NCI-H774 (cell line): ENCODE measurements at places on chromosomes 6 and 20.

- DNase-seq: no peak
Observed at GRCh38 chr6:38319256-38320212, 320.2 kb downstream of the BTBD9 start.

GRCh38 chr6:14966906-14967711 is 278.8 kb upstream of the JARID2 start:
- DNase-seq: no peak

- DNase-seq: no peak
Observed at GRCh38 chr6:81534934-81535465, 217.5 kb downstream of the TENT5A start.

- DNase-seq: no peak
Observed at GRCh38 chr6:146153040-146153758, 124.3 kb downstream of the GRM1 start.

DNA sequence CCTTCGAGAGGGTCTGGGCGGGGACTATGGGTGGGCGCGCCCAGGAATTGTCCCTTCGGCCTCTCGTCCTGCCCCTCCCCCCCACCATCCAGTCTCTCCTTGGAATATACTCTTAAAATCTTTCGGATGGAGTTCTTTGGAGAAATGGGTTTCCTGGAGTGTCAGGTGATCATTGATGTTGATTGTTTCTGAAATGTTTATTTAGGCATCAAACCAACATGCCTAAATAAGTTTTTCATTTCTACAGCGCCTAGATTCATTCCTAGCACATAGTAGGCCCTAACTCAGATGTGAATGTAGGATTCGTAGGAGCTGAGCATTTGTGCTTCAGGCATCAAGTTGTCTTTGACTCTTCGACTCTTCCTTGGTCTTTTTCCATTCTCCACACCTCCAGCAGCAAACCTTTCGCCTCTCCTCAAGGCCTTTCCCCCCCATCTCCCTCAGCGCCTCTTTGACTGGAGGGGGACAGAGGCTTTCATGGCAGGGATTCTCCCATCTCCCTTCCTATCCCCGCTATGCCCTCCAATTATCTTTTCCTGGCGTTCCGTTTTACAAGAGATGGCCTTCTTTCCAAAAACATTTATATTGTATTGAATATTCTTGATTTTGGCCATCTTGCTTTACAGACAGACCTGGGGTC is 610 bp downstream of the CASP8AP2 start:
- no peak for DNase-seq

- DNase-seq: no peak
Observed at GRCh38 chr6:112701201-112701600, 354.1 kb downstream of the RFPL4B start.

GRCh38 chr20:11952639-11953038 is 34.9 kb downstream of the BTBD3 start:
- DNase-seq: no peak

GRCh38 chr6:35797837-35798526 is 859 bp upstream of the CLPS start:
- DNase-seq: no peak

- DNase-seq: no peak
Observed at GRCh38 chr20:52619671-52620070, 352.5 kb upstream of the TSHZ2 start.

- no peak for DNase-seq
Observed at GRCh38 chr20:58897488-58897887, 45.0 kb downstream of the GNAS start.

GRCh38 chr6:90068264-90068663 is 174.0 kb downstream of the GJA10 start:
- DNase-seq: no peak

DNA sequence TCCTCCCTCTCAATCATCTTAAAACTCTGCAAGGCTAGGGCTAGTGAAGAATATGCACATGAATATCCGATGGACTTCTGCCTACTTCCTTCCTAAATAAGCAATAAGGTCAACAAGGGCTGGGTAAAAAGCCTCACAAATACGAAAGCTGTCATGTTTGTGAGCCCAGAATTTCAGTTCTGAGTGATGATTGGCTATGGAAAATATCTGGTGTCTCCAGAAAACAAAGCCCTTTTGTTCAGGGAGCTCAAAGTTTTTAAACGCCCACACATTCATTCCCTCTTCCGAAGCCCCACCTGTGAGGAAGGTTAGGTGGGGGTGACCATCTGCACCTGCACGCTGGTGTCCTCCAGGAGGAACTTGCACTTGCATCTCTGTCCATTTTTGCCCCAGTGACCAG is 126.9 kb upstream of the ARMC2 start:
- no peak for DNase-seq

- peak; percentile 64 for DNase-seq
Observed at GRCh38 chr6:163956571-163957407, 542.3 kb downstream of the QKI start.

DNA sequence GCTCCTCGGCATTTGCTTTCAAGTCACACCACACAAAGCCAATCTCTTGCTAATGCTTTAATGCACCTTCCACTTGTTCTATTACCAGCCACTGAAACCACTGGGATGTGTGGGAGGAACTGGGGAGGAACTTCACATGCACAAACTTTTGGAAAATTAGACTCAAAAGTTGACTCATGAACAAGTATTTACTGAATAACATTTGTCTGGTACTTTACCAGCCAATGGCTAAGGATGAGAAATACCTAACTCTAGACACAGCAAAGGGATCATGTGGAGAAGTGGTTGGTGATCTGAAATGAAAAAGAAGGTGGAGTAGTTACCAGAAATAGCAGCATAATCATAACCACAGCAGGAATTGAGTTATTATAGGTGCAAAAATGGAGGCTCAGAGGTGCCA is 554.0 kb upstream of the NOX3 start:
- DNase-seq: no peak

- no peak for DNase-seq
Observed at GRCh38 chr20:18254615-18255014, 33.7 kb upstream of the ZNF133 start.

DNA sequence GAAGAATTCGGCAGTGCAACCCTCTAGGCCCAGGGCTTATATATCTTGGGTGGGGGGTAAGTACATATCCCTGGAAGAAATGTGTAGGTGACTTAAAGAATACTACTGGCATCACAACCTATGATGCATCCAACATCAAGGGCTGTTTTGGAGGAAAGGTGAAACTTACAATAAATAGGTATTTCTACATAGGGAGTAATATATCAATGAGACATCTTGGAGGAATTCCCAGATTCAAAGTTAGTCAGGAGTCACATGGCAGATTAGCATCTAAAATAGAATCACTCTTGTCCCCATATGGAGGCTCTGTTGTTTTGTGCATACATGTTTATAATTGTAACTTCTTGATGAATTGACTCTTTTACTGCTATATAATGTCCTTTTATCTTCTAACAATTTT is 375.5 kb downstream of the PAX1 start:
- DNase-seq: no peak

DNA sequence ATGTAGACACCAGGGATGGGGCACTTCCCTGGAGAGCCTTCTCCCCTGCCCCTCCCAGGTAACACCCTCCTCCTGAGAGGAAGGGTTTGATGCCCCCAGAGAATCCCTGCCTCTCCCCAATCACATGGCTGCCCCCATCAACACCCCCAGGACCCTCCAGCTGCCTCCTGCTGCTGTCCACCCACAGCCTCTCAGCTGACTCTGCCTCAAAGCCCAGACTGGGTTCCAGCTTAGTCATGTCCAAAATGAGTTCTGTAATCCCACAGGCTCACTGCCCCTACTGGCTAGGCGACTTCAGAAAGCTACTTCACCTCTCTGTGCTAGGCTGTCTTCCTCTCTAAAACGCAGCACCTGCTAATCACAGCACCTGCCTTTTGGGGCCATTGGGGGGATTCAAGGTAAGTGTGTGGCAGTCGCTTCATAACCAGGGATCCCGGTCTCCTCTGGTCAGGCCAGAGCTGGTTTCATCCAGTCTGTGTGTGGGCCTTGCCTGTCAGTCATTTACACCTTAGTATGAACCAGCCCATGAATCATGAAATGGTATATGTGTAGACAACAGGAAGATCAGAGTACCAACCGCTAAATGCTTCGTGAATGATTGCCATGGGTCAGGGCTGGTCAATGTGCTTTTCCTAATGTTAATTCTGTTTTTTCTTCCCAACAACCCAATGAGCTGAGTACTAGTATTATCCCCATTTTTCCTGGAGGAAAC is 40.4 kb downstream of the TFEB start:
- DNase-seq: no peak

- peak; percentile 49 for DNase-seq
Observed at GRCh38 chr20:58870293-58871014, 17.9 kb downstream of the GNAS start.

DNA sequence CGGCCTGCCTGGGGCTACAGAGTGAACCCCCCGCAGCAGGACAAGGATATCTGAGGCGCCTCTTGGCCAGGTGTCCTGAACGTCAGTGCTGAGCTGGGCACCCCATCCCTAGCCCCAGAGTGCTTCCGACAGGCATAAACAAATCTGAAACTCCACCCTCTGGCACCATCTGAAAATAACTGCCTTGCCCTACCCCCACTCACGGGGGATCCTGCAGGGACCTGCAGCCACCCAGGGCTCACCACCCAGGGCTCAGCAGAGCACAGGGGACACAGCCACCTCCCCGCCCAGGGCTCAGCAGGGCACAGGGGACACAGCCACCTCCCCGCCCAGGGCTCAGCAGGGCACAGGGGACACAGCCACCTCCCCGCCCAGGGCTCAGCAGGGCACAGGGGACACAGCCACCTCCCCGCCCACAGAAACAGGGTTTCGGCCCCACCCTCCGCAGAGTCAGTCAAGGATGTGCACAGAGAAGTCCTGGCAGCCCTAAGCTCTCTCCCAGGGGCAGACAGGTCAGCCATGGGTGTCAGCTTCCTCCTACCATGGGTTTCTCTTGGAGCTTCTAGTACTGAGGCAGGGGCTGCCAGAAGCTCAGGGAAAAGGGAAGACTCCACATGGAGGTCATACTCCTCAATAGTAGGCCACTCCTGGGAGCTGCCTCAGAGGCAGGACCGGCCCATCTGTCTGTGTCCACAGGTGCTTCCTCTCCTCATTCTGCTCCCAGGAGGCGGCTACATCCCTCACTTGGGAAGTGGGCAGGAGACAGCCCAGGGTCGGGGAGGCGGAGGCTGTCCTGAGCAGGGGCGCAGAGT is 4.6 kb downstream of the UCKL1 start:
- no peak for DNase-seq

DNA sequence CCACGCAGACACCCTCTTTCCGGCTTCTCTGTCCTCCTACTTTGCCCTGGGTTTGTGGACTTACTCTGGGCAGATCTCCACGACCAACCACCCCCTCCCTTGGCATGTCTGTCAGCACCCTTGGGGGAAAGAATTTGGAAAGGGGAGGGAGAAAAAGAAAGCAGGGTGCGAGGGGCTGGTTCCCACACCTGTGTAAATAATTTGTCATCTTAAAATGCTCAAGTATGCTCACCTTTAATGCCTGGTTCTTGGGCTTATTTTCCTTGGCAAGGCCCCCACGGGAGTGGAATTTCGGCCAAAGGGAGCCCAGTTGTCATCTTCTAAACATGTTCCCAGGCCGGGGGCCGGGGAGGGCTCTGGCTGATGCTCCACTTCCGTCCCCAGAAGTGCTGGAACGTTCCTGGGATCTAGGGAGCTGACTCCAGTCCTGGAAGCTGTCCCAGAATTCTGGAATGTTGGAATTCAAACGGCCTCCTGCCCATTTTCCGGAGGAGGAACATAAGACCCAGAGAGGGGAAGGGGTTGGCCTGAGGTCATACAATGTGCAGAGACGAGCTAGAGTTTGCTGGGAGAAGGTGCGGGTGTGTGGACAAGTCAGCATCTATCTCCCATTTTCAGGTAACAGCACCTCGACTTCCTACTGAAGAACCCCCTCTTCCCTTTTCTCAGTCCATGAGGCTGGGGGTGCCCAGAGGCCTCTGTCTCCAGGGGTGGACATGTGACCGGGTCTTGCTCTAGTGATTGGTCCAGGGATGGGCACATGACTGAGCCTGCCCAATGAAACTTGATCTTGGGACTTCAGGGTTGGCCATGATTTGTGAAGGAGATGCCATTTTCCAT is 122.3 kb downstream of the CEBPB start:
- DNase-seq: no peak

GRCh38 chr20:32681175-32682084 is 7.7 kb upstream of the C20orf203 start:
- DNase-seq: peak; percentile 66

GRCh38 chr20:61918548-61918947 is 147.1 kb downstream of the TAF4 start:
- DNase-seq: no peak

GRCh38 chr20:1946762-1947534 is 46.9 kb downstream of the PDYN start:
- no peak for DNase-seq

- no peak for DNase-seq
Observed at GRCh38 chr6:32895006-32895345, 41.0 kb downstream of the PSMB9 start.

GRCh38 chr20:50303573-50304500 is 113.2 kb downstream of the CEBPB start:
- DNase-seq: no peak

GRCh38 chr6:4593951-4594350 is 182.3 kb upstream of the CDYL start:
- DNase-seq: no peak
